T-helper 9 cell (primary cell): ENCODE measurements at places on chromosomes 2 and 18.

GRCh38 chr2:7984693-7985353 lies 697.0 kb upstream of the ID2 start:
- DNase-seq: no peak

- DNase-seq: no peak
Observed at GRCh38 chr2:182197529-182197928, 211.9 kb downstream of the PPP1R1C start.

DNA sequence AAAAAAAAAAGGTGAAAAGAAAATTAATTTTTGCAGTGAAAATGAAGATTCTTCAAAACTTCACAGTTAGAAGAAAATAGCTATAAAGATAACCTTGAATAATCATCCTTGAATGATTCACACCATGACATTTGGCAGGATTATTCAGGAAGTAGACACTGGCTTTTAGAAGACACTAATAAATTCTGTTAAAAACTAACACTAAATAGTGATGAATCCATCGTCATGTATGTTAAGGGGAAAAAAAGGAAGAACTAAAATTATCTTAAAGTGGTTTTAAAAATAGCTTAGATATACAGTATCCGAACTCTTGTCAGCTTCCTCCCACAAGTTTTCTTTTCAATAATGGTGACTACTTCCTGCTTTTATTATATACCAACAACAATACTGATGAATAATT lies 10.2 kb downstream of the USP37 start:
- no peak for DNase-seq

- DNase-seq: no peak
Observed at GRCh38 chr2:239222706-239223309, 178.0 kb downstream of the HDAC4 start.

DNA sequence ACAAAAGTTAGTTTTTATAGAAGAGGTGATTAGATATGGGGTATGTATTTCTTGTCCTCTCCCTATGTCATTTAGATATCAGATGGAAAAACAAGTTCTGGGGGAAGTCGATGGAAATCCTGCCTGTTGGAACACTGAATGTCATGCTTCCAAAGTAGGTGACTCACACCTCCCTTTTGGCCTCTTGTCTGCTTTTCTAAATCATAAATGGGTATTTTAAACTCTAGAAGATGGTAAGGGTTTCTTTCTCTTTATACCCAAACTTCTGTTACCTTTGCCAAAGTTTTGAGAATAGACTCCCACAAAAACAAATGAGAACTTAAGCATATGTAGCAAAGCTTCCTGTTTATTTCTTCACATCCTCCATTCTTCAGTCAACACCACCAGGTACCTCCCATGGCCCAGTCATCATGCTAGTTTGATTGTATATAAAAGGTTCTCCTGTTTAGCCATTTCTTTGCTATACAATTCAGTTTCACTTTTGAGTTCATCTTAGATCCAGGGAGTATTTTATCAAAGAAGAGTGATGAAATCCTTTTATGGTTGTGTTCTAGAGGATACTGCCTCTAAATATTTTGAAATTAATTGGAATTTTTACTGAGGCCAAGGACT lies 63.9 kb downstream of the PRKRA start:
- no peak for DNase-seq

DNA sequence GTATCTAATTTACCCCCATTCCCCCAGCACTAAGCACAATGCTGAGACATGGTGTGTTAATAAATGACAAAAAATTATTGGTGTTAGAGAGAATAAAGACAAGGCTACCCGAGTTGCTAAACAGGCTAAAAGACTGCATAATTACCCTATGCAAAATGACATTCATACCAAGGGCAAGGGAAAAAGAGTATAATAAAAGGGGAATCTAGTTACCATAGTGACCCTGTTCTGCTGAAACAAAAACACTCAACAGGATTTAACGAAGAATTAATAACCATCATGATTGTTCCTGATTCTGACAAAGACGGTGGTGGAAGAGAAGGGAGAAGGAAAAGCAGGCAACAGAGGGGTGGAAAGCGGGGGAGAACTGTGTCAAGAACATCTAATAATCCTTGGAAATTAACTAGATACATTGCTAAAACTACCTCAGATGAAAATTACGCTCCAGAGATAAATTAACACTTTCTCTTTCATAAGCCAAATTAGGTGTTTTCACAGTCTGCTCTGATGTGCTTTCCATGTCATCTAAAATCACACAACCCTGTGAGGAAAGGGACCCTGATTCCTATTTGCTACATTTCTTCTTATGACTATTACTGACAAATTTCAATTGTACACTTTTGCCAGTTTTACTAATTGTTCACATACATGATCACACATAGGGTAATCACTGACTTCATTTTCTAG lies 25.5 kb downstream of the TTR start:
- no peak for DNase-seq

- DNase-seq: no peak
Observed at GRCh38 chr2:216116418-216116817, 7.3 kb downstream of the XRCC5 start.

GRCh38 chr2:95019572-95019971 lies 5.9 kb upstream of the MAL start:
- no peak for DNase-seq

- DNase-seq: no peak
Observed at GRCh38 chr2:239162141-239162821, 238.5 kb downstream of the HDAC4 start.

- DNase-seq: no peak
Observed at GRCh38 chr2:55163274-55163721, 68.8 kb downstream of the CLHC1 start.

DNA sequence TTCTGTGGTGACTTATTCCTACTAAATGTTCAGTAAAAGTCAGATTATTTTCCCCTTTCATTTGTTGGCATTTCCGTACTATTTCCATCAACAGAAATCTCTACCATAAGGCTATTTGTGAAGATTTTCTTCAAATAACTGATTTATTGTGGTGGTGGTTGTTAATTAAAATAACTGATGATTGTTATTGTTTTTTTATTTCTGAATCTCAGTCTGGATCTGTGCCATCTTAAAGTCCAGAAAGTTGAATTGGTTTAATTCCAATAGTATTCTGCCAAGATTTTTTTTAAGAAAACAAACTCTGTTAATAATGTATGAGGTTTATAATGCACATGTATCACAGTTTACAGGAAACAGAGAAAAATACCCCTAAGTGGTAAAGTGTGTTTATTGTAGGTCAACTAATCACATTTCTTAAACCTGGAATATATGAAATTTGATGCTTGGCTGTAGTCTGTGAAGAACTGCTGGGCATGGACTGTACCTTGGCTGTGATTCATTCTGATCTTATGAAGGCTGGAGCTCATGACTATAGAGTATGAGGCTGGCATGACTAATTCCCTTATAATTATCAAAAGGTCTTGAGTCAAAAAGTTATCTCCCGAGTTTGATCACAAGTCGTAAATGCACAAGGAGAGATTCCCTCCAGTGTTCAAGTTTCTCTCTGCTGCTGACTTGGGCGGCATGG lies 134.2 kb upstream of the RND3 start:
- DNase-seq: no peak

- no peak for DNase-seq
Observed at GRCh38 chr2:239387811-239388210, 13.0 kb downstream of the HDAC4 start.

GRCh38 chr2:105125428-105125827 lies 87.6 kb downstream of the MRPS9 start:
- no peak for DNase-seq

- DNase-seq: no peak
Observed at GRCh38 chr2:128941751-128942150, 623.1 kb upstream of the HS6ST1 start.

DNA sequence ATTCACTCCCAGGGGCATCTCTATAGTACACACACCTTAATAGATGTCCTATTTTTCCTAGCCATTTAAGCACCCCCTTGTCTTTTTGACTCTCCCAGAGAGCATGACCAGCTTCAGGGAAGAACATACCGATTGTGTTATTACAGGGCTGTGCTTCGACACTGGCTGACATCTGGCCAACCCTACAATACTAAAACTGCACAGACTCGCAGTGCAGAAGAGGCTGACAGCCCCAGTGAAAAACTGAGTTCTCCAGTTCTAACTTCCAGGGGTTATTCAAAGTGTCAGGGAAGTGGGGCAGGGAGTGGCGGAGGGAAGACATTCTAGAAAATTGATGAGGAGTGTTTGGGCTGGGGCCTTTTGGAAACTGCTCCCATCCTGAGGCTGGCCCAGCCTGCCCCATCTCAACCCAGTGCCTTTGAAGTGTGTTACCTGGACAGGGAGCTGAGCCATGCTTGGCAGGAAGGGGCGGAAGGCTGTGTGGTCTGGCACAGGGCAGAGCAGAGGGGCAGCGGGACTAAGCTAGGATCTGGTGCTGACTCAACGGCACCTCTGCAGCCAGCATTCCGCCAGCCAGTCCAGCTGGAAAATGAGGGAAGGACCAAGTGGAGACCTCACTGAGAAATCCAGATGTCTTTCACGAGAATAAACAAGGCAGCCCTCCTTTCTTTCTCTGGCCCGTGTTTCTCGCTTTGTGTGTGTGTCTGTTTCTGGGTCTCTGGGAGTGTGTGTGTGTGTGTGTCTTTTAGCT lies 15.4 kb upstream of the IGFBP5 start:
- no peak for DNase-seq

DNA sequence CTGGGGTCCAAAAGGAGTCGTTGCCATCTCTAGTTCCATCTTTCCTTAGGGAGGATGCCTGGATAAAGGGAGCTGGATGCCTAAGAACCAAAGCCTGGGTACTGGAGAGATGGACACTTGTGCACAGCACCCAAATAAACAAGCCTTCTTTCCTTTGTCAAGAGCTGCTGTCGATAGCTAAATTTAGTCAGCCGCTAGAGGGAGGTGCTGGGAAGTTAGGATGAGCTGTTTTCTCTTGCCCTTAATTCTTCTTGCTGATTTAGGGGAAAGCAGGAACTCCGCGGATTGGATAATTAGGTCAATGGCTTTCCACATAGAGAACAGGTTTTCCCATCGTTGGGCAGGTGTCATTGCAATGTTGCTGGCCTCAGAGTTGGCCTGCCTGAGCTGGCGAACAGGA lies 30.9 kb upstream of the SERPINB12 start:
- no peak for DNase-seq

DNA sequence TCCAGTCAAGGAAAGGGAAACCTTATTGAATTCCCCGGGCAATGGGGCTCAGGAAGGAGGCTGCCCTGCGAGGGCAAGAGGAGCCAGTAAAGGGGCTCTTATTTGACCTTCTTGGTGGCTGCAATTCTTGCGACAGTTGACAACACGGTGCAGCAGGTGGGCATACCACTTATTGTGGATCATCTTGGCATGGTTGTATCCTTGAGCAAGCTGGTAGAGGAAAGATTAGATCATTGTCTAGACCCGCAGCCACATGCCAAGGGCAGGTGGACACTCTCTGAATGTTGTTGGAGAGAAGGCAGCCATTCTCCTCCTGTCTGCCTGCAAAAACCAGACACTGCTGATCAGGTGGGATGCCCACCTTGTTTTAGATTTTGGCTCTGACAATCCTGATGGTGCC lies 170.2 kb upstream of the CHST9 start:
- DNase-seq: no peak

DNA sequence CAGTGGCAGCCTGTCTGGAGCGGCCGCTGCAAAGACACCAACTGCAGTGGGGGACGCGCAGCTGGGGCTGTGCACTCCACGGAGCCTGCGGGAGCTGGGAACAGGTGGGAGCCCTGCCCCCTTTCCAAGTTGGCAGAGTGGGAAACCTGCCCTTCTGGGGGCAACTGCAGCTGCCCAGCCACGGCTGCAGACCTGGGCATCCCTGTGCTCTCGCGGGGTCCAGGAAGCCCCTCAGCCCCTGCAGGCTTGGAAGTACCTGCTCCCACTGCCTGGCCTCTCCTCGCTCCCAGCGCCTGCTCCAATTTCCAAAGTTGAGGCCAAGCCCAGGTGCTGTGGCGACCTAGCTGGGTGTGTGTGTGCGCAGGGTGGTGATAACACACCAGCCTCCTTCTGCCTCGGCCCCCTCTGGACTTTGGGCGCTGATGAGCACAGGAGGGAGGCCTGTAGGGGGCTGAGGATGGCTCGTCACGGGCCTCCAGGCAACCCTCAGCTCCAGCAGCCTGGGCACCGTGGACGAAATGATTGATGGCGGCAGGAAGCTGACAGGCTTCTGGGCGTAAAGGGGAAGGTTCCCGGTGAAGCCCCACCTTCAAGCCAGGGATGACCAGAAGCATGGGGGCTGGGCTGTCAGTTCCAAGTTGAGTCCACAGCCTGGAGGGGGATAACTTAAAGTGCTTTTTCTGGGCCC lies 76.9 kb downstream of the PTPN4 start:
- DNase-seq: no peak

- DNase-seq: no peak
Observed at GRCh38 chr2:138602166-138602460, 100.5 kb downstream of the SPOPL start.

DNA sequence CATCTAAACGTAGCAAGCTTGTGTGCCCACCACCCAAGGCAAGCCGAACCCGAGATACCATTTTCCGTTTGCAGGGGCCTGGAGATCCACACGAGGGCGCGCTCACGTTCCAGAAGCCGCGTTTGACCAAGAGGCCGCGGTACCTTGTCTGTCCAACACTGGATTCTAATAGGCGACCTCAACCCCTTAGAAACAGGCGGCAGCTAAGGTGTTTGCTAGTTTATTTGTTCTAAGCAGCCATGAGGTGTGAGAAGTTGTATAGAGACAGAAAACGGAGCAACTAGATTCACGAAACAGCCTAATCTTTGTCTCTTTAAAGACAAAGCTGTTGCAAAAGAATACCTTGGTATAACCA lies 4.2 kb downstream of the HOXD11 start:
- DNase-seq: no peak

DNA sequence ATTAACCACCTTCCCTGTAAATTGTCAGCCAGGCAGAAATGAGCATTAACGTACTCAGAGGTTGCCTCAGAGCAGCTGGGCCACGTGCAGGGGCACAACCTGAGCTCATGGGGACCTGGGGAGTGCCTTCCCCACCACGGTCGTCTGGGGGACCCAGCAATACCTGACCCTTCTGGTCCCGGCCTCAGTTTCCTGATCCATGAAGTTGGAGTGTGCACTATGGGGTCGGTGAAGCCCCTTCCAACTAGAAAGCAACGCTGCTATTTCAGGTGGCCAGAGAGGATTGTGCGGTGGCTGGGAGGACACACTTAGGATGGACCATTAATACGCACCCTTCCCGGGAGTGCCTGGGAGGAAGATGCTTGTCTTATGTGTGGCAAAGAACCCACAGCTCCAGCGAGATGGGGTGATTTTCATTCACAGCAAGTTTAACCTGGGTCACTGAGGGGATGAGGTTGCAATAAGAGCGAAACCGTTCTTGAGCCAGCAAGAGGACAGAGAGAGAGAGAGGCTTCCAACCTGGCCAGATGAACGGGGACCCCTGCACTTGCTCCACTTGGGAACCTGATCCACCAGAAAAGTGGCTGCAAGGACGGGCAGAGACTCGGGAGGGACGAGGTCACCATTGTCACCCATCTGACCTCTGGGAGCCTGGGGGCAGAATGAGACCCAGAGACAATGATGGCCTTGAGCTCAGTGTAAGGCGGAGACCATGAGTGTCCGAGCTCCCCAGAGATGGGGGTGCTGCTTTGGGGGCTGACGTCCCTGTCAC lies 36.2 kb downstream of the NGEF start:
- no peak for DNase-seq
